GM12878 (cell line): ENCODE measurements at places on chromosomes 1 and 21.

DNA sequence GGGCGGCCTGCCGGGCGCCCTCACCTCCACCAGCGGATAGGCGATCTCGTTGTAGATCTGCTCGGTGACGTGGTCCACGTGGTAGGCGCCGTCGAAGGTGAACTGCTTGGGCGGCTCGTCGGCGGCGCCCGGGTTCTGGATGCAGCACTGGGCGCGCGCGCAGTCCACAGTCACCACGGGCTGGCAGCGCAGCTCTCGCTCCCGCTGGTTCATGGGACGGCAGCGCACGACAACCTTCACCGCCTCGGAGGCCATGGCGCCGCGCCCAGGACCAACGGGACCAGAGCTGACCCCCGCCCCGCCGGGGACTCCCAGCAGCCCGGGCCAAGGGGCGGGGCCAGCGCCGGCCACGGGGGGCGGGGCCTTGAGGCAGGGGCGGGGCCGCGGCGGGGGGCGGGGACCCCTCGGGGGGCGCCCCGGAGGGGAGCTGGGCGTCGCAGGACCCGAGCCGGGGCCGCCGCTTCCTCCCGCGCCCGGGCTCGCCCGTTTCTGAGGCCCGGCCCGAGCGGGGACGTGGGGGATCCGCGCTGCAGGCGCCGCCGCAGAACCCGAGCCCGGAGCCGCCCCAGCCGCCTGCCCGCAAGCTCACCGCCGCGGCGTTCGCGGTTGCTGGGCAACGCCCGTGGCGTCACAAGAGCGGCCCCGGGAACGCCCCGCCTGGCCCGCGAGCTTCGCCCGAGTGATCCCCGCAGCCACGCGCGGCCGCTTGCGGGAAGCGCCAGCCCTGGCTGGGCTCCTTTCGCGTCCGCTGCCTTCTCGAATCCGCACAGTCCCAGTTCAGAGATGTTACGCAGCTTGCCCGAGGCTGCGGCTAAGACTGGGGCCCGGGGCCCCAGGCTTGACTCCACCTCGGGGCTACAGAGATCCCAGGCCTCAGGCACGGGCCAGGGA, at the start of gene KIF17:
Gene KIF17, minus strand, starts transcription at position 556 of the 891 bp plus-strand sequence. Its CDS starts 301 bp downstream, at position 255.
- DNase-seq = no peak

- no peak for DNase-seq
These were observed 404.3 kb upstream of the BEND5 start for GRCh38 chr1:49181033-49181432.

DNA sequence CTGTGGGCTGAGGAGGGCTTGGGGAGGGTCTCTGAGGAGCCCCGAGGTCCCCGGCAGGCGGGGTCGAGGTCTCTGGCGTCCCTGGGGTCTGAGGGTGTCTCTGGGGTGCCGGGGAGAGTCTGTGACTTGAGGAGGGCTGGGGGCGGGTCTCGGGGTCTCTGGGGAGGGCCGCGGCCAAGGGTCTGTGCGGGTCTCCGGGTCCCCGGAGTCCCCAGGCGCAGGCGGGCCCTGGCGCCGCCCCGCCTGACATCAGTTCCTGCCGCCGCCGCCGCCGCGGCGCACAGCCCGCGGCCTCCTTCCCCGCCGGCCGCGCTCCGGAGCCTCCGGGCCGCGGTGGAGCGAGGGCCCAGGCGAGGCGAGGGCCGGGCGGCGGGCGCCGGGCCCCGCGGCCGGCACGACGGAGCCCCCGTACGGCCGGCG, at the start of gene PLEKHM2:
Gene PLEKHM2, plus strand, starts transcription at position 279 of the 420 bp plus-strand sequence. CDS start 239 bp downstream, outside the sequence.
- DNase-seq = no peak

DNA sequence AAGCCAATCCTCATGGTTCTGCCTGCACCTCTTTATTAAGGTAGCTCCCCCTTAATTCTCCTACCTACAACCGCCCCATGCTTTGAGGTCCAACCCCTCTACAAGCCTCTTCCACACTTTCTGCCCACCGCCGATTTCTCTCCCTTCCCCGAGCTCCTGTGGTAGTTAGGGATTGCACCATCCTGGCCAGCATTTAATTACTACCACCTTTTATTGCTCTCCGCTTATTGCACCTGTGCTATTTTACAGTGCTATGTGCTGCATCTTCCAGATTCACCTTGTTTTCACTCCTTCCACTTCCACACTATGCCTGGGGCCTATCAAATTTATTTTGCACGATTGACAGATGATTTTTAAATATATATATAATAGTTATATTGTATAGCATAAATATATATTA, 29.3 kb upstream of the DNAJC11 start:
- no peak for DNase-seq

DNA sequence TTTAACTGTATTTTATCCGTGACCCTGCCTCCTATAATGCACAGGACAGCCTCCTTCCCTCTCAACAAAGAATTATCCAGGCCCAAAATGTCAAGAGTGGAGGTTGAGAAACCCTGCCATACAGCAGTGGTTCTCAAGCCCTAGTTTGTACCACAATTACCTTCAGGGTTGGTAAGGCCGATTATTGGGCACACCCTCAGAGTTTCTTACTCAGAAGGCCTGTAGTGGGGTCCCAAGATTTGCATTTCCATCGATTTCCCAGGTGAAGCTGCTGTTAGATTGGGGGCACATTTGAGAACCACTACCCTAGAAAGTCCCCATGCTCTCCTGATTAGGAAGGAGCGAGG, 400 bp upstream of the PGBD2 start:
- no peak for DNase-seq

DNA sequence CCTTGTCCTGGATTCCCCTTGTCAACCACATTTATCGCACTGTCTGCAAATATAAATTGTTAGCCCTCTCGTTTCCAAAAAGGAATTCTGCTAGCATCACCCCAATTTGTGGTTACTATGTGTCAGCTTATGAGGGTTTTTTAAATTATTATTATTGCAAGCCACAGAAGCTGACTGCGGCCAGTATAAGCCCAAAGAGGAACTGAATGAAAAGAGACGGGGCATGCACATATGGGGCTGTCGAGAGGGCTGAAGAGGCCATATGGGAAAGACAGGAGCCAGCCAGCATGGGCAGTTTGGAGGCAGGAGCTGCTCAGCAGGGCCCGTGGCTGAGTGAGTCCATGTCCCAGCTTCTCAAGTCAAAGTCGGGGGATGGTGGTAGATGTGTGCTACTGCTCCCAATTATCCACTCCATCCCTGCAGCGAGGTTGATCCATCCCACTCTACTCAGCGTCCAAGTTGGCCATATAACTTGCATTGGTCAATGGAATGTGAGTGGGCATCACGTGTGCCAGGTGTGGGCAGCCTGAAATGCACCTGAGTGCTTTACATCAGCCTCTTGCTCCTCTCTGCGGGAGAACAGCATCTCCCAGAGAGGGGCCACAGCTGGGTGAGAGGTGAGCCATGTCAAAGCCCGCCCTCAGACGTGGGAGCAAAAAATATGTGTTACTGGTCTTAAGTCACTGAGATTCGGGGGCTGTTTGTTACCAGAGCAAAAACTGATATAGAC, 37.6 kb upstream of the LDLRAP1 start:
- DNase-seq = no peak

- no peak for DNase-seq
These were observed 21.0 kb upstream of the LORICRIN start for GRCh38 chr1:153238527-153238926.

DNA sequence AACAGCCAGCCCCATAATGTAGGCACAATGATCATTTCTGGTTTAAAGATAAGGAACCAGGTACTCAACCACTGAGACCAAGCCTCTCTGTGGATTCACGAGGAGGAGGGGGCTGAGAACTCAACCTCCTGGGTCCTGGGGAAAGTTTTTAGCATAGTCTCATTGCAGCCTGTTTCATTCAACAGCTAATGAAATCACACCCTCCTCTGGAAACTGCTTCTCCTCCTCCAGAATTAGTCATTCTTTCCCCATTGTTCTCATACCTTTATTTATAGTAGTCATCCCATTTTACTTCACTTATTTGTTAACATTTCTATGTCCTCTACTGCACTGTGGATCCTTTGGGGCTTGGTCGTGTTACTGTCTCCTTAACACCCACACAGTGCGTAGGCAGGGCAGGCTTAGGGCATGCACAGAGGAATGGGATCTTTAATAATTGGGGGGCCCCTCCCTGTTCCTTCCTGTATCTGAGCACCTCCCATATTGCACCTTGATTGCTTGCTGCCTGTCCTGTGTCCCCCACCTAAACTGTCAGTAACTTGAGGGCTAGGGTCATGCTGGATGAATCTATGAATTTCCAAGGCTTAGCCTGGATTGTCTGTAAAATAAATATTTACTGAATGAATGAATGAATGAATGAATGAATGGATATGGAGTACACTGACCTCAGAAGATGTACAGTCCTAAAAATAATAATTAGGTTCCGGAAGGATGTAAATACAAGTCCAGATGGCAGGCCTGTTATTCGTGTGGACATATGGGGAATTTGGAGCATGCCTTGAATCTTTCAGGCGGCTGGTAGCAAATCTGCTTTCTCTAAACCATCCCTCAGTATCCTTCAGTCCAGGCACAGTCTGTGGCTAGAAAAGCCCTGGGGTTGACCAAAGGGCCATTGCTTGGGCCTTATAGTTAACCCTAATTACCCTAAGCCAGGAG, 153.8 kb upstream of the HMGB4 start:
- DNase-seq = no peak

GRCh38 chr1:74674278-74675048, 871 bp upstream of the ERICH3 start:
- no peak for DNase-seq

GRCh38 chr1:213423605-213424004, 372.6 kb downstream of the RPS6KC1 start:
- no peak for DNase-seq

DNA sequence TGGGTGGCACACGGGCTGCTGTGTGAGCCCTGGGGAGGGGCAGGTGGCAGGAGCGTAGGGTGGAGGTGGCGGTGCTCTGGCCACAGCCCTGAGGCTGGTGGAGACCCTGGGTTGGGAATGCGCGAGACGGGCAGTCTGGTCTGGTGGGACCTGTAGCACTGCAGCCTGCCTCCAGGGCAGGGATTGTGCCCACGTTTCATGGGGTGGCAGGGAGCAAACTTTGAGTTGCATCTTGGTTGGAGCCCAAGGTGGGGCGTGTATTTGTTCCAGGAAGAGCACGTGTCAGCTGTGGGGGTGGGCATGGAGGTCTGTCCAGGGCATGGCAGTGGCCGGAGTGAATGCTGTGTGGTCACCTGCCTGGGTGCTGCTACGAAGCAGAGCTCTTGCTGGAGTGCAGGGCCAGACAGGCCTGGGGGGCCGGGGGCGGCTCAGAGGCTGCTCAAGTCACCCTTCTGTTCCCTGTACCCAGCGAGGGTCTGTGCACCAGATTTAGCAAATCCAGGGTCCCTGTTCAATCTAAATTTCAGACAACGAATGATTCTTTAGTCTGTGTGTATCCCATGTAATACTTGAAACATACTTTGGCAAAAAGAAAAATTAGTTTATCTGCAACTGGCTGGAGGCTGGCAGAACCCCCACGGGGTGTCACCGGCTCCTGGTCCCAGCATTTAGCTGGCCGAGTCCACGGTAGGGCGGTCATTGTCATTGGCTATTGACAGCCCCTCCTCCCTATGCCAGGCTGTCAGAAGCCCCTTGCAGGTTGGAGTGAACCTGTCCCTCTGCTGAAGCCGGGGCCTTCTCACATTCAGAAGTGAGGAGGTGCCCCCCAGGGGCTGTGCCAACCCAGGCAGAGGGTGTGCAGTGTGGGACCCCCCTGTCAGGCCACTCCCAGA, 27.3 kb downstream of the KRTAP10-1 start:
- no peak for DNase-seq

DNA sequence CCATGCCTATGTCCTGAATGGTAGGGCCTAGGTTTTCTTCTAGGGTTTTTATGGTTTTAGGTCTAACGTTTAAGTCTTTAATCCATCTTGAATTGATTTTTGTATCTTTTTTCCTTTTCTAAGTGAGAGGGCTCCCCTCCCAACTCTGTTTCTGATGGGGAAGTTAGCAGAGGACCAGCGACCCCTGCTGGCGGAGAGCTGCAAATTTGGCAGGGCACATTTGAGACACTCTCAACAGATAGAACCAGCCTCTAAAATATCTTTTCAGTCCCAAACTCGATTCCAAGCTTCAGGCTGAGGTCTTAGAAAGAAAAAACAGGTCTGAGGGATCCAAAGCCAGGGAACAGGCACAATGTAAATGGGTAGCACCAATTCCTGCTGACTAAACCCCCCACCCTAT, 32.5 kb downstream of the LRRC3 start:
- no peak for DNase-seq

DNA sequence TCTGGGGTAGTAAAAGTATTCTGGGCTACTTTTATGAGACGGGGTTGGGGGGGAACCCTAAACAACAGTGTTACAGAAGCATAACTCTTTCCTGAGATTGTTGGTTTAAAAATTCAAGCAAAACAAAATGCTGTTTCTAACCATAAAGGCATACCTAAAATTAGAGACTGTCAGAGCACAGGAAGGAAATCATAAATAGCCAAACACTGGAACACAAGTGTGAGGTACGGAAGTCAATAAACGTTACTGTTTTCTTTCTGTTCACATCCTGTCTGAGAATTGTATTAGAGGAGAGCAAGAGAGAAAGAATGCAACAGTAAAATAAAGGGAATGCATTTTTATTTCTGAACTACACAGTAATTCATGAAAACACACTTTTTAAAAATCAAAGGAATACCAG, 42.8 kb upstream of the IL12RB2 start:
- no peak for DNase-seq

GRCh38 chr1:6412896-6413295, 6.8 kb downstream of the HES2 start:
- DNase-seq = no peak

- DNase-seq = no peak
These were observed 31.5 kb downstream of the LPAR3 start for GRCh38 chr1:84861516-84861915.

DNA sequence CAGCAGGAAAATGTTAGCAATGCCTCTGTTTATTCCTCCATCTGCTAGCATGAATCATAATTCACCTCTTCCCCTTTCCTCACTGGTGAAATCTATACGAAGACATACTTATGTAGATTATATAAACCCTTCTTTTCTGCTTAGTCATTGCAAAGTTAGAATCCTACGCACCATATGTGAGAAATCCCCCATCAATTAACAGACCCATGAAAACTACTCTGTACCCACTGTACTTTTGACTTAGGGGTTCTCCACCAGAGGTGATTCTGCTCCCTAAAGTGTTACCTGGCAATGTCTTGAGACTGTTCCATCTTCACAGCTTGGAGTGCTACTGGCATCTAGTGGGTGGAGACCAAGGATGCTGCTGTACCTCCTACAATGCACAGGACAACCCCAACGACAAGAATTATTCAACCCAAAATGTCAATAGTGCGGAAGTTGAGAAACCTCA, 49.6 kb upstream of the KCTD3 start:
- no peak for DNase-seq

- no peak for DNase-seq
These were observed 1.2 kb downstream of the MCOLN2 start for GRCh38 chr1:84995484-84996334.

- no peak for DNase-seq
These were observed 422 bp upstream of the RSBN1 start for GRCh38 chr1:113812661-113813135.
